ENCODE measurements at places on chromosomes 6 and 20.

GRCh38 chr20:31594558-31595379 lies 10.3 kb upstream of the ID1 start:
- no peak for DNase-seq

DNA sequence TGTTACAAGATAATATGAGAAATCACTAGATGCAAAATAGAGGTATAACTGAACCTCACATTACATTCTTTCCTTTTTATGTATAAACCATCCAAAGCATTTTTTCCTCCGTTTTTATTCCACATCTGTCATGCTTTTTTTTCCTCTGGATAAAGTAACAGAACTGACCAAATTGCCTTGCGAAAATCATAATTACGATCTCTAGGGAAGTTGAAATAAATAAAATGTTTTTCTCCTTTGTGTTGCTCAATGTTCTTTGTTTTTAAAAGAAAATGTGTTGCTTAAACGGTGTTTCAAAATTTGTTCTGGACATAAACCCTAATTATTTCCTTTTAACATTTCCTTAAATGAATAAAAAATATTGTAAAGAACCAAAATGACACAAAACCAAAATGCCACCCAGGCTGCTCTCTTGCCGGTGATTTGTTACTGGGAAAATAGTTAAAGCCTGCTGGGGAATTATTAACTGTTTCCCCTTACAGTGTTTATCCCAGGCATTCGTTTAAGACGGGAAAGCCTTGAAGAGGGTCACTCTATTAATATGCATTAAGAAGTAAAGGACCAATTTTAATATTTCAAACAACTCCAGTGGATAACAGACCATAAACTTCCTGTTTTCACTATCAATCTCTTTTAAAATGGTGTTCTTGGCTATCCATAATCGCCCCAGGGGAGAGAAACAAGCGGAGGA lies 1.7 kb upstream of the ADGRB3 start:
- no peak for DNase-seq

DNA sequence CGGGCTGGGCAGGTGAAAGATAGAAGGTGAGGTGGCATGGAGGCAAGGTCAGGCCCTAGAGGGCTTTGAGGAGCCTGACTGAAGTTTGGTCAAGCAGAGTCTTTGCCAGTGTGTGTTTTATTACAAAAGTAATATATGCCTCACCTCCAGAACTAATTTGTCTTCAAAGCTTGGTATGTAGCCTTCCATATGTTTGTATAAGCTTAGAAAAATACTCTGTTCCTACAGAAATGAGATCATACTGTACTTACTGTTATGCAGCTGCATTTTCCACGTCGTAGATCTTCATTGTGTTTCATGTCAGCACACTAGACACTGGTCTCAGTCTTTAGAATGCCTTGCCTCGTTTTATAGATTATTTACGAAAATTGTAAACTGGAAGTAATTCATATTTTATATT lies 61.8 kb downstream of the ANKS1A start:
- DNase-seq: no peak

GRCh38 chr20:35248641-35249475 lies 22.4 kb downstream of the MMP24 start:
- no peak for DNase-seq

DNA sequence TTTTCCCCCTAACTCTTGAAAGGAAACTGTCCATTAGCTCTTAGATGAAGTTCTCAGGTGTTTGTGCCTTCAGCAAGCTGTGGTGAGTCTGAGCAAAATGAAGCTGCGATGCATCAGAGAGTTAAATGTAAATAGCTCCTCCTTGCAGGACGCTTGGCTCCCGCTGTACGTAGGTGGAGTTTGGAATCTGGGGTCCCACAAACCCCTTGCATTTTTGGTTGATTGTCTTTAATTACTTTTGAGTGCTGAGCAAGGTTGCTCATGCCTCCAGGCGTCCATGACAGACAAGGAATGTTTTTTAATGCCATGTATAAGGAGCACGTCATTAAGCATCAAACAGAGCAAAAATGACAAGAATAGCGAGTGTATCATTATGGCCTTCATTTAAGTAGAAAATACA lies 300.5 kb downstream of the TFAP2C start:
- no peak for DNase-seq

DNA sequence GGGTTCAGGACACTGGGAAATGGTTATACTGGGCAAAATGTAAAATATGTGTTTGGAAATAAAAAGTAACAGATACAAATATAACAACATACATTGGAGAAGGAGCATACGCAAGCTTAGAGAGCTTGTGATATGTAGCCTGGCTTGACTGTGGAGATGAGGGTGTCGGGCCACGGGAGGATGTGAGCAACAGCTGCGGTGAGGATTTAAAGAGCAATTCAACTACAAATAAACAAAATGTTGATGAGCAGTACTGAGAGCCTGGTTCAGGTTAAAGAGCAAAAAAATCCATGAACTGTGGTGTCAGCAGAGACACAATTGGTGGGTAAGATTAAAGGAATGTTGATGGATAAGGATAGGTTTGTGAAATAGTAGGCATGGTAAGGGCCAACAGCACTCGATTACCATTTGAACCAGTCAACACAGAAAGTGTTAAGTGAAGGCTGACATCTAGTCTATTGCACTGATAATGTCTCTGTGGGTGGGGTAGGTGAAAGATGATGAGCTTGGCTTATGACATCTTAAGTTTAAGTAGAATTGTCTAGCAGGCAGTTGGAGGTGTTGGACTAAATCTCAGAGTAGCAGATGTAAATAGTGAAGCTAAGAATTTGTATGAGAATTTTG lies 723.2 kb downstream of the EPM2A start:
- DNase-seq: no peak

DNA sequence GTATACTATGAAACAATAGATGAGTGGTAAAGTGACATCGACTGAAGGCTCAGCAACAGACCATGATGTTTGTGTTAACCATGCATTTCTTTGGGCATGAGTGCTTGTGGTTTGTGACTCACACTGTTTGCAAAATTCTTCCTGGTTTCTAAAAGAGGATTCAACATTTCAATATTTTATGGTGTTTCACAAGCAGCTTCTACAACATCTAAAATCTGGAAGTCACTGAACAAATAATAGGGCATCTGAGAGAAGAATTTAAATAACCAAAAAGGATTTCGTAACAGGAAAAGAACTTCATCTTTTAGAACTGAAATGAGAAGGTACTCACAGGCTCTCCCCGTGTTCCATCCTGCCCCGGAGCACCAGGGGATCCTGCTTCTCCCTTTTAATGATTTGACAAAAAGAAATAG lies 146.2 kb downstream of the COL21A1 start:
- no peak for DNase-seq

DNA sequence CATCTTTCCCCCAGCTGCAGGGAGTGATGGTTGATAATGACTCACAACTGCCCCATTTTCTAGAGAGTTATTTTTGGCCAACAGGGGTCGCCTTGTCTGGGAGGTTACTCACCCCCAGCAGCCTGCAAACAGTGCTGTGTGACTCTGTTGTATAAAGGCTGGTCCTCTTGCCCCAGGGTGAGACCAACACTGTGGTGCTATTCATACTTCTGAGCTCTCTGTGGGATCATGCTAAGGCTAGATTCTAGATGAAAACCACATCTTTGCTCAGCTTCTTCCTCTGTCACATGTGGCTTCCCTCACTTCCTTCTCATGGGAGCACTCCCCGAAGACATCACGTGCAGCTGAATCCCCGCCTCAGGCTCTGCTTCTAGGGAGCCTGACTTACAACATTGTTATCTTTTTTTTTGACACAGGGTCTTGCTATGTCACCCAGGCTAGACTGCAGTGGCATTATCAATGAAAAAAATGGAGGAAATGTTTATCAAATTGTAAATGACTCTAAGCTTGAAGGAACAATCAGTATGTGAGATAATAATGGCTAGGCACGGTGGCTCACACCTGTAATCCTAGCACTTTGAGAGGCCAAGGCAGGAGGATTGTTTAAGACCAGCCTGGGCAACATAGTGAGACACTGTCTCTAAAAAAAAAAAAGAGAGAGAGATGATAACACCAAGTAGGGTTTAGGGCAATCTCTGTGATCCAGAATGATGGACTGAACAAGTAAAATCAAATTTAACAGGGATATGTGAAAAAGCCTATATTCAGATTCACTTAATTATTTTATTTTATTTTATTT lies 55.7 kb upstream of the SLC23A2 start:
- DNase-seq: no peak

Data from anterior cingulate cortex (tissue), 58 donors.